ENCODE measurements at places on chromosomes 2 and 18.

- DNase-seq, result no peak
Measured at GRCh38 chr18:70523792-70524182, 234.9 kb downstream of the SOCS6 start.

- DNase-seq, result no peak
Measured at GRCh38 chr18:79963658-79964329, 649 bp upstream of the HSBP1L1 start.

DNA sequence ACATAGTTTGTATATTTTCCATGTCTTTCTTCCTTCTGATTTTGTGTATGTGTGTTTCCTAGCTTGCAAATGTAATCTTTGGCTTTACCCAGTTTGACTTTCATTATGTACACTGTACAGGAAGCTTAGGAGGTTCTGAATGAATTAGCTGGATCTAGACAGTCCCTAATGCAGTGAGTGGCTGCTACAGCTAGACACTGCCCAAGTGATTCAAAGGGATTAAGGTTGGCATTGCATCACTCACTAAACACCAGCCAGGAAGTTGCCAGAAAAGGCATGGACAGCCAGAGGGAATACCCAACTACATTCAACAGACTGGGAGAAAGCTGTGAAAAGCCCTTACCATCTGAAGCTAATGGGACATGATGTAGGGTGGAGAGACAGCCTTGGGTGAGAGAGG is 316.0 kb upstream of the MEX3C start:
- DNase-seq, result no peak

DNA sequence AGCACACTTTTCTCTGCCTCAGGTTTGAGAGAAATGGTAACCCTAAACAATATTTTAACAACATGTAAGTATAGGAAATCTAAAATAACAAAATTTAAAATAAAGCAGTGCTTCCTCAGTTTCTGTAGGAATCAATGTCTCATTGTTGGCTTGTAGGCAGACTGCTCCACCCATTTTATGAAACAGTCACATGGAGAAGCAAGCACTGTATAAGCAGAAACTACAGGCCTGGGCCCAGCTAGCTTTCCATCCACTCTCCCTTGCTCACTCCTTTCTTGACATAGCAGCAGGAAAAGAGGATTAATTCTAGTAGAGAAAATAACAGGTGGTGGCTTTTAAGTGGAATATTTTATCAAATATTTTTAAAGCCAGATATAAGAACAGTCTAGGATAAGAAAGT is 97.2 kb downstream of the PLEKHM3 start:
- no peak for DNase-seq

- no peak for DNase-seq
Measured at GRCh38 chr18:76515576-76515975, 20.5 kb upstream of the ZNF516 start.

DNA sequence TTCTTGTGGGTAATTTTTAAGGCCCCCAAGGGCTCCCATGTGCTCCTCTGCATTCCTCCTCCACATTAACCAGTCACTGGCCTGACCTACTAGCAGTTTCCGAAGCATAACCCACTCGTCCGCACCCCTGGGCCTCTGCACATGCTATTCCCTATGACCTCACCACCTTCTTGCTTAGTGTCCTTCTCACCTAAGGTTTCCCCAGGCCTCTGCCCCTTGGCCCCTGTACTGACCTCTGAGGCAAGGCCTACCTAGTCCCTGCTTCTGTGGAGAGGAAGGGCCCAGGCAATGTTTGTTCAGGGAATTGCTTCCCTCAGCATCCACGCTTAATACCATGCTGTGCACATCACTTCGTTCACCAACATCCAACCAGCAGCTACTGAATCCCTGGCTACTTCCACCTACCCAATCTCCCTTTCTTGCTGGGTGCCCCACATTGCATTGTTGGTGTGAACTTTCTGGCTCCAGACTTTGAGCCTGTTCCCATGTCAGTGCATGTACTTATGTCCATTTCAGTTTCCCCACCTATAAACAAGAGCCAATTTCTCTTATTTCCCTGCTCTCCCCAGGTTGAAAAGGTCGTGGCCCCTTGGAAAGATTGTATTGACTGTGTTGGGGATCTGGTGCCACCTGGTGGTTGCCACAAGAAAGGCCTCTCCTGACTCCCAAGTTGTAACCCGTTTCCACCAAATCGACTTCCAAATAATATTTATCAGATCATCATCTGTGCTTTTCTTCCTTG is 19.2 kb upstream of the TMEM177 start:
- peak; percentile 27 for DNase-seq

GRCh38 chr2:11492720-11493119 is 26.8 kb upstream of the E2F6 start:
- no peak for DNase-seq

GRCh38 chr2:167005096-167005495 is 116.8 kb downstream of the XIRP2 start:
- DNase-seq, result no peak

DNA sequence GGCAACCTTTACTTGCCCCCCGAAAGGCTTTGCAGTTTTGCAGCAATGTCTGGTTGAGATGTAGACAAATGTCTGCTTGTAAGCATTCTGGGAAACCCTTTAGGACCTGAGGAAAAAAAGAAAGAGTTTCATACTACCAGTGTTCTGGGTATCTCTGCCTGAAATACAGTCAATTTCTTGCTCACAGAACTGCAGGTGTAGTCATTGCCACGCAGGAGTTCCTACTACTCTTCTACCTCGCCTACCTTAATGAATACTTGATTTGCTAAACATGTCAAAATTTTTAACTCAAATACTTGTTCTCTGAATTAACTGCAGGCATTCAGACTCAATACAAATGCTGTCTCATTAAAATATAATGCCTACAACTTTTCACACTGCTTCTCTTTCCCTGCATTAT is 56.4 kb downstream of the GCA start:
- DNase-seq, result no peak

GRCh38 chr18:26746398-26746797 is 119.1 kb downstream of the AQP4 start:
- DNase-seq, result peak; percentile 28

- no peak for DNase-seq
Measured at GRCh38 chr2:63765117-63765516, 76.6 kb upstream of the UGP2 start.

DNA sequence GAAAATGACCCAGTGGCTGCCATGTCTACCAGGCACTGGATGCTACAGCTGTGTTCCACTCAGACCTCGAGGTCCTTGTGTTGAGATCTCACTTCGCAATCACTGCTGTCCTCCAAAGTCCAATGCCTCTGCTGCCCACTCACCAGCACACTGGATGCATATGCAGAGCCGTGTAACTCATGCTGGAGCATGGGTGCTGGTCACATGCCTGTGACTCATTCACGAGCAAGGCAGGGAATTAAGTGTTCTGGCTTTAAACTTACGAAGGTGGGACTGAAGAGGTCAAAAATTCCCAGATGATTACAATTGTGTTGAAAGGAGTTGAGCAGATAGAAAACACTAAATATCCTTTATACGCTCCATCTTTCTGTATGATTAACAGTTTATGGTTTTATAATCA is 417.5 kb downstream of the NUP35 start:
- no peak for DNase-seq

GRCh38 chr2:214946949-214947348 is 137.5 kb upstream of the BARD1 start:
- DNase-seq, result no peak

GRCh38 chr2:147718831-147719230 is 126.0 kb upstream of the ACVR2A start:
- DNase-seq, result no peak

DNA sequence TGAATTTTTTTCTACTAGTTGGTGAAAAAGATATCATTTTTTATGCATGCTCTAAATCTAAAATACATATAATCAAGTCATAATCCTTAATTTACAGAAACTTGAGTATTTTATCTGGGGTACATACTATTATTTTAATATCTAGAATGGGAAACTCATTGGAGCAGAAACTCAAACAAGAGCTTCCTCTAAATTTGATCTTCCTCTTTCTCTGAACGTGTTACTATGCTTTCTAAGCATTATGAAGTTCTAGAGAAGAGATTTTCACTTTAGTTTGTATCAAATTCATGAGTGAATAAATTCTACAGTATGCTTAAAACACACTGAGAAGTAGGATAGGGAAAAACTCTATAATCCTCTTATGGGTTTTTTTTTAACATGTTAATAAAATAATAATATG is 20.6 kb upstream of the SLC38A11 start:
- no peak for DNase-seq

GRCh38 chr18:48702346-48703027 is 163.7 kb downstream of the CTIF start:
- no peak for DNase-seq

DNA sequence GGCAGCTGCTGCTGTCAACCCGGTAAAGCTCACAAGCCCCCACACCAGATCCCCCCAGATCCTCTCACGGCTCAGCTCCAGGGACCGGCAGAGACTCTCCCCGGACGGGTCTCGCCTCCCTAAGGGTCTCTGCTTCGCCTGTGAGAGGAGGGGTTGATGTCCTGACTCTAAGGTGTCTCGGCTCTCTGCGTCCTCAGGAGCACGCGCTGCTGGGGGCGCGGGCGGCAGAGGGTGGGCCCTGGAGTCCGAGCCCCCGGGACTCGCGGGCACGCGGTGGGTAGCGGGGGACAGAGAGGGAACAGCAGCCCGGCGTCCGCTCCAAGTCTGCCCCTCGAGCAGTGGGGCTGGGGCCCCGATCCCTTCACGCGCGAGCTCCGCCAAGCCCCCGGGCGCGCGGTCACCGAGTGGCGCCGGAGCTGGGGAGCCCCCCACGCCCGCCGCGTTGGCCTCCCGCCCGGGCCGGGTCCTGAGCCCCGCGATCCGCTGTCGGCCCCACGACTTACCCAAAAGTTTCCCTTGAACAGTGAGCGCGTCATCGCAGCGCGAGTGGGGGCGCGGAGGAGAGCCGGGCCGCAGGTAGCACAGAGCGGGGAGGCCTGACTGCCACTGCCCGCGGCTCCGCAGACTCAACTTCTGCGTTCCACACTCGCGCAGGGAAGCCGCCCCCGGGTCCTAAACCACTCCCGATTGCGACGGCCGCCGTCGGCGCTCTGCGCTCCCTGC is at the start of gene PSTPIP2:
PSTPIP2 (minus strand) TSS at position 608 of the 723 bp plus-strand sequence; CDS start at position 536, 72 bp downstream.
- DNase-seq, result peak; percentile 64

DNA sequence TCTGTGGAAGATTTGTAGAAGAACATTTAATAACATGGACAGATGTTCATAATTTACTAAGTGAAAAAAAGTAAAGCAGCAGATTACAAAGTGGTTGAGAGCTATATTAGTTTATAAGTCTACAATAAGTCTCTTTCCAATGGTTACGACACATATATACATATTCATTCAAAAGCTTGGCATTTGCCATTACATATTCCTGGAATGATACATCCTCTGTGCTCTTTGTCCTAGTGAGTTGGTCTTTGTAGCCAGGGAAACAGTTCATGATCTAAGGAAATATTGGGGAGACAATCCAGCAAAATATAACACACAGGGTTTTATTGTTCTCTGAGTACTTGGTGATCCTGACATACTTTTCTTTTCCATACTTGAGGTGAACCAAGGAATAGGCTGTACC is 32.5 kb upstream of the SOS1 start:
- DNase-seq, result no peak

GRCh38 chr18:24914685-24915084 is 437.3 kb downstream of the ZNF521 start:
- DNase-seq, result no peak

DNA sequence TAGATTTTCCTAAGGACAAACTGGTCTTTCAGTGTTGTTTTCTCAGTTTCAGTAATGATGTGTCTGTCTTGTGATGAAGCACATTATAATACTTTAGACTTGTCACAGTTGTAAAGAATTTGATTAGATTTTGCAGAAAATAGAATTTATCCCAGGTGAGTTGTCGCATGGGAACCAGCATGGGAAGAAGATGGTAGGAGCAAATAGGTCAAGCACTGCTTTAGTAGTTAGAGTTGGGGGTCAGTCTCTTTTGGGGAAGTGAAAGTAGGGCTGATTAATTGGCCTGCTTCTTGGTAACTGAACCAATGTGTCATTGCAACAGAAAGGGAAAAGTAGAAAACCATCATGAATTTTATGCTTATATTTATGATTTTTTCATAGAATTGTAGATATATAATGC is 153.2 kb upstream of the MYO3B start:
- DNase-seq, result no peak

GRCh38 chr2:217886091-217886490 is 116.7 kb downstream of the TNS1 start:
- no peak for DNase-seq

Measured in fibroblast of skin of scalp (primary cell).